GM04504 (cell line): ENCODE measurements at places on chromosomes 1 and 21.
A peak's percentile ranks its signal among the peaks of the same experiment; 100 is the strongest.

GRCh38 chr1:186722711-186723309, 42.6 kb upstream of the PTGS2 start:
- peak; percentile 10 for DNase-seq

DNA sequence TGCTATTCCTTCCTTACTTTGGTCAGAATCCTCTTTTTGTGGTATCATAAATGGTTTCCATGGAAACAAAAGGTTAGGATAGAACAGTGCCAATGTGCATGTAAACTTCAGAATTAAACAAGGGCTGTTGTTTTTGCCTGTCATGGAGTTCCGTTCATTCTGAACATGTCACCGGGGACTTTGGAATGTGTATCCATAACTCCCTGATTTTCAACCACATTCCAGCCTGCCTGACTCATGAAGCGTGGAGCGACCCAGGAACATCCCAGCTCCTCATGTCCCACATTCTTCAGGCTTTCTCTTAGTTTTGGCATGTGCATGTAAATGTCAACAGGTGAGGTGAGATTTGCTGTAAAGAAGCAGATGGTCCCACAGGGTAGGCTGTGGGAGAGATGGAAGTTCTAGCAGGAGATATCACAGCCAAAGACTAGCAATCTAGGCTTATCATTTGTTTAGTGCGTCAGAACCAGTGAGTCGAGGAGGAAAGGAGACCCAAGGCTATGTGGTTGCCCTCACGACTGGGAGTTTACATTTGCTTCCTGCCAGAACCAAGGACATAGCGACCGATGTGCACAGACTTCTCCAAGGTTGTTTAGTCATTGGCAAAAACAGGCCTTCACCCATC, 23.0 kb upstream of the DNAJC11 start:
- DNase-seq: peak; percentile 54

- DNase-seq: peak; percentile 28
Measured at GRCh38 chr1:228236744-228237143, 28.9 kb downstream of the OBSCN start.

DNA sequence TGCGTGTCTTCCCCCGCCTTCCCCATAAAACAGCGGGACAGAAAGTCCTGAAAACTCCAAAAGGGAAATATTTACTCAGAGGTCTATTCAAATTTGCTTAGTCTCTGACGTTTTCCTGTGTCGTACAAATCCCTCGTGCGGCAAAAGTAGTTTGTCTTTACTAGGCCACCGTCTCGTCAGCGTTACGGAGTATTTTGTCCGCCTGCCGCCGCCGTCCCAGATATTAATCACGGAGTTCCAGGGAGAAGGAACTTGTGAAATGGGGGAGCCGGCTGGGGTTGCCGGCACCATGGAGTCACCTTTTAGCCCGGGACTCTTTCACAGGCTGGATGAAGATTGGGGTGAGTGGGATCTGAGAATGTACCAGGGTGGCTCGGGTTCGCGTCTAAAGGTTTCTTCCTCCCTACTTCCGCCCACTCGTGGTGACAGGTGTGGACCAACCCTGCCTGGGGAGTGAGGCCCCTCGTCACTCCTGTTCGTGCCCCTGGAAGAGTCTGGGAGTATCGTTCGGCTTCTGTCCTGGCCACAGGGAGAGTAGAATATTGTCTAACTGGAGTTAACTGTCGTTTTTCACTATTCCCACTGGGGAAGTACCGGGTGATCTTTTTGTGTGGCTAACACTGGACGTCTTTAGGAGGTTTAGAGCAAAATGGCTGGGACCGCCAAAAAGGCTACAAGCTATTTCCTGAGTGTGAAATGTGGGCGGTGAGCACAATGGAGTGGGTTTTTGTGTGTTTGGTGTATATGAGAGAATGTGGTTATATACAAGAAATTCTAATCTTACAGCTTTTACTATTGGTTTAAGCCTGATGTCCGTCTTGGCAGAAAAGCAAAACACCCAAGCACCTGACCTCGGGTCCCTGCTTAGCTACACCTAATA, at the start of gene ATF6:
Gene ATF6 (plus strand): TSS at position 219 of the 880 bp plus-strand sequence. CDS start 41 bp downstream, at position 260.
- DNase-seq: peak; percentile 83

- DNase-seq: no peak
Measured at GRCh38 chr1:119784191-119784781, 15.6 kb upstream of the HMGCS2 start.

DNA sequence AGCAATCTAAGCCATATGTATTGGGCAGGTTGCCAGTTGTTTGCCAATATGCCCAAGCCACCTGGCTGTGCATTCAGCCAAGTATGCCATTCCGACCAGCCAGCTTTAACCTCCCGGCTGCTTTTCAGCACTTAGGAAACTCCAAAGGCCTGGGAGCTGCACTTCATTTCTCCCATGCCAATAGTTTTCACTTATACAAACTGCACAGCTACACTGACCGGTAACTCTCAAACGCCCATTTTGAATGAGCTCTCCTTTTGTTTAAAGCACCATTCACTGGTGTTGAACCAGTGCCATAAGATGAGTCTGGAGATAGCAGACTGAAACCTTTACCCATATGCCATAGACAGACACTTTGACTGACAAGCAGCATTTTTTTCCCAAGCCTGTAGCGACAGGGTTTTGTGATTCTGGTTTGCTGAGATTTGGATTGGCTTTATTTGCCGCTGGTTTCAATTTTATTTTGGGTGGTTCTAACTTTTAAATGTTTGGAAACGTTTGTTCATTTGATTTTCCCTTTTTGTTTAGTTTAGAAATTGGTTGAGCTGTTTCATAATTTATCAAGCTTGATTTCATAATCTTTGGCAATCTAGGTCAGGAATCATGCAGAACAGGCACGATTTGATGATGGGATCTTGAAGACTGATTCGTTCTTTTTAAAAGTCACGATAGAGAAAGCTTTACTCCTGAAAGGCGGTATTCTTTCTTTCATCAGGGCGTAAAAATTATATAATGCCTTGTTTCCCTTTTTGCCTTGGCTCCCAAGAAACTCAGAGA, 144.6 kb downstream of the NFIA start:
- no peak for DNase-seq
